ENCODE measurements at places on chromosomes 5 and 9.

GRCh38 chr5:174877987-174878386 is 153.6 kb downstream of the MSX2 start:
- no peak for DNase-seq

GRCh38 chr5:145680767-145681166 is 154.4 kb downstream of the PRELID2 start:
- no peak for DNase-seq

- peak; percentile 8 for DNase-seq
These were observed 2.5 kb upstream of the ZNF474 start for GRCh38 chr5:122126756-122127321.

GRCh38 chr9:15522130-15522755 is 11.5 kb upstream of the PSIP1 start:
- no peak for DNase-seq

- DNase-seq: no peak
These were observed 31.1 kb downstream of the MORN5 start for GRCh38 chr9:122190597-122191381.

GRCh38 chr9:123835821-123836220 is 94.1 kb downstream of the DENND1A start:
- DNase-seq: no peak

GRCh38 chr5:151799407-151799806 is 27.7 kb downstream of the G3BP1 start:
- no peak for DNase-seq
